ENCODE measurements at places on chromosomes 4 and X.
A peak's percentile ranks its signal among the peaks of the same experiment; 100 is the strongest.

DNA sequence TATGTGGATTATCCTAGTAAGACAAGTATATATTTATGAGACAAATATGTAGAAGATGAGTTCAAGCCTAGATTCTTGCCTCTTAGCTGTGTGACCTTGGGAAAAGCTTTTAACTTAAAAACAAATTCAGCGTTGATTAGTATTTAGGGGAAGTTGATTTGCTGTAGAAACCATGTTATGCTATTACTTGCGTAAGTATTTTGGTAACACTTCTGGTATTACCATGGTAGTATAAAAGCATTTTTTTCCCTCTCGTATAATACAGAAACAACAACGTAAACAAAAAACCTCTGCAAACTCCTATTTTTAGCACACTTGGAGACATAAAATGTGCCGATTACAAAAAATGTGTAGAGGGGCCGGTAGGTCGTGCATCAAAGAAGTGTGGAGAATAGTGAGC lies 33.2 kb downstream of the STAG2 start:
- no peak overlapping the region for H3K4me3 ChIP-seq
- no peak overlapping the region for H3K27ac ChIP-seq
- H3K36me3 ChIP-seq, result no peaks in the 10 kb centered on the region
- DNase-seq, result no peak
- no peaks in the 10 kb centered on the region for H3K4me1 ChIP-seq

DNA sequence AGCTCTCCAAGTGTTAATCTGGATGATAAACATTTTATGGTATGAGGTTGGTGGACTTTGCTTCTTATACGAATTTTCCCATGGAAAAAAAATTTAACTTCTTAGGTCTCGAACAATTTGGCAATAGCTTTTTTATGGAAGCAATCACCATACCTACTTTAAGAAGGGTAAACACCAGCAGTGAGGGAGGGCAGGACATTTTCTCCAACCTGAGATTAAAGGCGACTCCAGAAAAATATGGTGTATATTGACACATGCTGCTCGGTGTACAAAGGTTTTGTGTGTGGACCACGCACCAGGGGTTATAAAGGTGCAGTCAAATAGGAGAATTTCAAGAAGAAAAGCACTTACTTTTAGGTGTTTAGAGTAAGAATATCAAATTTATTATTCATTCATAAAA lies 34.2 kb upstream of the SULT1E1 start:
- no peaks in the 10 kb centered on the region for H3K27me3 ChIP-seq
- no peaks in the 10 kb centered on the region for H3K4me1 ChIP-seq
- no peak overlapping the region for H3K4me3 ChIP-seq
- H3K27ac ChIP-seq, result no peak overlapping the region
- no peaks in the 10 kb centered on the region for H3K36me3 ChIP-seq

GRCh38 chr4:53734584-53735353 lies 143.5 kb upstream of the LNX1 start:
- no peaks in the 10 kb centered on the region for H3K36me3 ChIP-seq
- no peak for DNase-seq
- no peaks in the 10 kb centered on the region for H3K4me1 ChIP-seq
- no peak overlapping the region for H3K4me3 ChIP-seq
- no peaks in the 10 kb centered on the region for H3K27me3 ChIP-seq

GRCh38 chrX:21725496-21725895 lies 32.4 kb downstream of the SMPX start:
- no peak overlapping the region for H3K27ac ChIP-seq
- peak; percentile 54 for DNase-seq
- no peak overlapping the region for H3K4me3 ChIP-seq
- no peaks in the 10 kb centered on the region for H3K27me3 ChIP-seq

DNA sequence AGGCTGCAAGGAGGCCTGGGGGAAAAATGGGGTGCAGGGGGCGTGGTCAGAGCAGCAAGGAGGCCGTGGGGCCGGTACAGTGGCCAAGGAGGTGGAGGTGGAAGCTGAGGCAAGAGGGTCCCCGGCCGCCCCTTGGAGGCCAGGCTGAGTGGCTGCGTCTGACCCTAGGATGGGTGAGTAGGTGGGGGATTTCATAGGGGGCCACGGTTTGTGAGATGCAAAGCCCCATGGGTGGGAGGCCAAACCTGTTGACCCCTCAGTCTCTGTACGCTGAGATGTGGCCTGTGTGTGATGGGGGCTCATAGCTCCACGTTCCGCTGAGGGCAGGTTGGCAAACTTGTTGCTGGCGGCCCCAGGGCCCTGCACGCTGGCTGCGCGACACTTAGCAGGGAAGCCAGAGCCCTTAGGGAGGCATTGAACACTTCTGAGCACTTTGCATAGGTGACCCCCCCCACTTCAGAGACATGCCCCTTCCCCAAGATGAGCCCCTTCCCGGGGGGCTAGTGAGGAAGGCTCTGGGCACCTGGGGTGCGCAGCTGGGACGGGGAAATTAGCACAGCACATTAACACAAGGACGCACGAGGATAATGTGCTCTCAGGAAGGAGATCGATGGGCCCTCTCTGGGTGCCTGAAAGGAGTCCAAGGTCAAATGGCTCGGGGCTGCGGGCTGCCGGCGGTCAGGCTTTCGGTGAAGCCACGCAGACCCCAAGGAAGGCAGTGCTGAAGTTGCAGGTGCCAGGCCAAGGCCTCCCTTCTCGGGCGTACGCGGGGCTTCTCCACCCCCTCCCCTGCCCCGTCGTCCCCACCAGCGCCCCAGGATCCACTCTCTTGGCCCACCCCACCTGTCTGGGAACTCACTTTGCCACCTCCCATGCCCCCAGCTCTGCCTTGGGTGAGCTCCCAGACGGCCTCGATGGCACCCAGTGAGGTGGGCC lies 107.4 kb downstream of the HMX1 start:
- H3K4me1 ChIP-seq, result no peaks in the 10 kb centered on the region
- no peak for DNase-seq
- H3K36me3 ChIP-seq, result no peaks in the 10 kb centered on the region
- H3K4me3 ChIP-seq, result no peak overlapping the region
- H3K27me3 ChIP-seq, result no peaks in the 10 kb centered on the region

DNA sequence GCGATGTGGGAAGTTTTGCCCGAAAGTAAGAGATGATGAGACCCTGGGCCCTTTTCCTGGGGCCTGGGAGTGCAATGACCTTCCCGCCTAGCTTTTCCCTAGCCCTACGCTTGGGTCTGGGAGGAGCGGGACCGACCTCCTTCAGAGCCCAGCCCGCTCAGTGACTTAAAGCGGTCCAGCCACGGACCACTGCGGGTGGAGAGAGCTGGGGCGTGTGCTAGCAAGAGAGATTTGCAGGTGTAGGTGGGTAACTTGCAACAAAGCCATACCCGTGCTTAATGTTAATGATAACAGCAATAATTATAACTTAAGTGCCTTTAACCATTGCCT lies 503 bp upstream of the PDE5A start:
- peak overlapping the region; percentile 58 for H3K4me3 ChIP-seq
- DNase-seq, result no peak
- H3K4me1 ChIP-seq, result no peaks in the 10 kb centered on the region

GRCh38 chrX:115259238-115259875 lies 25.5 kb upstream of the LRCH2 start:
- no peaks in the 10 kb centered on the region for H3K36me3 ChIP-seq
- DNase-seq, result peak; percentile 26
- no peak overlapping the region for H3K4me3 ChIP-seq
- no peak overlapping the region for H3K27ac ChIP-seq
- no peaks in the 10 kb centered on the region for H3K27me3 ChIP-seq
- no peaks in the 10 kb centered on the region for H3K4me1 ChIP-seq

GRCh38 chr4:32207456-32207855 lies 1487.3 kb downstream of the PCDH7 start:
- no peaks in the 10 kb centered on the region for H3K27me3 ChIP-seq
- H3K36me3 ChIP-seq, result no peaks in the 10 kb centered on the region
- no peak overlapping the region for H3K4me3 ChIP-seq
- H3K4me1 ChIP-seq, result no peaks in the 10 kb centered on the region
- no peak for DNase-seq

DNA sequence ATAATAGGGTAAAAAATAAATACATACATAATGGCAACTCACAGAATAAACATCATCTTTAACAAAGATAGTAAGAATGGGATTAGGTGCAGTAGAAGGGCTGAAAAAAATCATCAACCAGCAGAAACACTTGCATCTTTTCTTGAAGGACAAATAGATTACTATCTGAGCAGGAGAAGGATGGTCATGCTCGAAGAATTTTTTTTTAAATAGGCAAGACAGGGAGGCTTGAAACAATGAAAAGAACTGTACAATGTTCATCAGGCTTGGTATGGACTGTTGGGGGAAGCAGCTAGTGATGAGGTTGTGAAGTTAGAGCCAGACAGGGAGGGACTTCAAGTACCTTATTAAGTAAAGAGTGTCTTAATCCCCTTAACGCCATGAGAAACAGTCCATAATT lies 167.4 kb upstream of the LDB2 start:
- no peak overlapping the region for H3K4me3 ChIP-seq
- no peak overlapping the region for H3K27ac ChIP-seq
- no peaks in the 10 kb centered on the region for H3K4me1 ChIP-seq
- no peaks in the 10 kb centered on the region for H3K27me3 ChIP-seq
- no peak for DNase-seq
- H3K36me3 ChIP-seq, result no peaks in the 10 kb centered on the region

DNA sequence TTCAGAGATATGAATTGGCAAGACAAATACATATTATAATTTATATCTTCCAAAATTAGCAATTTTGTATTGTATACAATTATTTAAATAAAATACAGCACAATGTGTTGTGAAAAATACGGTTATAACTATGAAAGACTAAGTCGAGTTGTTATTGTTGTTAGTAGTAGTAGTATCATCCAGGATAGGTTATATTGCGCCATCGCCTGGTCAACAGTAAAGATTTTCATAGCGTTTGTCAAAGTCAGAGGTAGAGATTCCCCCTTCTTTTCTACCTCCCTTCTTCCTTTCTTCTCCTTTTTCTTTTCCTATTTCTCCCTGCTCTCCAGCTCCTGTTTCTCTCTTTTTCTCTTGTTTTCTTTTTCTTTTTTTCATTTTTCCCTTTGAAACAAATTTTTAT lies 499.1 kb upstream of the EPHA5 start:
- no peak overlapping the region for H3K27ac ChIP-seq
- no peaks in the 10 kb centered on the region for H3K27me3 ChIP-seq
- DNase-seq, result peak; percentile 58
- no peaks in the 10 kb centered on the region for H3K36me3 ChIP-seq
- H3K4me1 ChIP-seq, result no peaks in the 10 kb centered on the region

- no peaks in the 10 kb centered on the region for H3K36me3 ChIP-seq
- H3K4me3 ChIP-seq, result no peak overlapping the region
- no peak for DNase-seq
- H3K4me1 ChIP-seq, result no peaks in the 10 kb centered on the region
- no peaks in the 10 kb centered on the region for H3K27me3 ChIP-seq
Observed at GRCh38 chr4:95415346-95415771, 133.4 kb downstream of the UNC5C start.

GRCh38 chrX:132217203-132218073 lies 1.8 kb downstream of the RAP2C start:
- no peaks in the 10 kb centered on the region for H3K27me3 ChIP-seq
- peak overlapping the region; percentile 79 for H3K4me3 ChIP-seq
- no peaks in the 10 kb centered on the region for H3K4me1 ChIP-seq
